ENCODE measurements at places on chromosomes 2 and 18. TPM values are rescaled to one million over a fixed set of nuclear protein-coding genes. Genes with fewer than 3 reads are reported as not detected.

Gene FBXO36
- total RNA-seq = 1.8 TPM

Gene ERICH2
- not detected for total RNA-seq

Gene FARP2
- 33.5 TPM for total RNA-seq

Gene RAB6C
- not detected for total RNA-seq

Gene GPR39
- 1.4 TPM for total RNA-seq

Gene AKAIN1
- not detected for total RNA-seq

Gene CAVIN2
- total RNA-seq = 8.7 TPM

Gene PARD6G
- 33.8 TPM for total RNA-seq

Gene ANKRD62
- 0.48 TPM for total RNA-seq

Gene PXDN
- 7.1 TPM for total RNA-seq

Gene GPR75
- total RNA-seq = 1.5 TPM

Gene PCARE
- total RNA-seq = 0.08 TPM

Gene NEU4
- total RNA-seq = not detected

Gene RIT2
- total RNA-seq = not detected

Gene GREB1L
- total RNA-seq = not detected

Gene HOXD11
- total RNA-seq = not detected

Gene CNDP1
- not detected for total RNA-seq

Gene METTL21A
- total RNA-seq = 4.9 TPM

Gene MGAT4A
- 5.6 TPM for total RNA-seq

Gene RAB31
- 50.0 TPM for total RNA-seq

Gene PLGLB2
- total RNA-seq = 0.20 TPM

Gene CXCR4
- 3.6 TPM for total RNA-seq

Gene ATP8B1
- 37.7 TPM for total RNA-seq

Gene EFR3B
- 0.48 TPM for total RNA-seq

Gene PRKD3
- total RNA-seq = 17.4 TPM

Gene APOB
- total RNA-seq = 0.20 TPM

Gene CFAP221
- total RNA-seq = not detected

Gene PROKR1
- not detected for total RNA-seq

Gene UGT1A9
- 0.08 TPM for total RNA-seq

Gene ABCG8
- total RNA-seq = not detected

Gene COL5A2
- 6.3 TPM for total RNA-seq

Gene IL36G
- 27.4 TPM for total RNA-seq

Gene ANXA4
- 71.8 TPM for total RNA-seq

Gene IL18RAP
- total RNA-seq = 0.64 TPM

Gene MC2R
- total RNA-seq = not detected

Gene IGFBP2
- total RNA-seq = 192 TPM

Gene UPP2
- not detected for total RNA-seq
